ENCODE measurements at places on chromosomes 4 and X. TPM values are rescaled to one million over a fixed set of nuclear protein-coding genes. Genes with fewer than 3 reads are reported as not detected.

PLS3 gene
- polyA plus RNA-seq = 100 TPM

ARHGAP24 gene
- 50.0 TPM for polyA plus RNA-seq

GRCh38 chr4:38009421-38009820 is 49.2 kb downstream of the PTTG2 start:
- DNase-seq = no peak

DNA sequence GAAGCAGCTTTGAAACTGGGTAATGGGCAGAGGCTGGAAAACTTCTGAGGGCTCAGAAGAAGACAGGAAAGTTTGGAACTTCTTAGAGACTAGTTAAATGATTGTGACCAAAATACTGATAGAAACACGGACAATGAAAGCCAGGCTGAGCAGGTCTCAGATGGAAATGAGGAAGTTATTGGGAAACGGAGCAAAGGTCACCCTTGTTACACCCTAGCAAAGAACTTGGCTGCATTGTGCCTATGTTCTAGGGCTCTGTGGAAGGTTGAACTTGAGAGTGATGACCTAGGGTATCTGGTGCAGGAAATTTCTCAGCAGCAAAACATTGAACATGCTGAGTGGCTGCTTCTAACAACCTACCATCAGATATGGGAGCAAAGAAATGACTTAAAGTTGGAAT is 50.8 kb upstream of the FBXW7 start:
- no peak for DNase-seq
